ENCODE measurements at places on chromosomes 7 and 10. TPM values are rescaled to one million over a fixed set of nuclear protein-coding genes. Genes with fewer than 3 reads are reported as not detected.

- no peak for DNase-seq
These were observed 46.1 kb downstream of the PROSER2 start for GRCh38 chr10:11869219-11869618.

- DNase-seq, result no peak
These were observed 32.3 kb downstream of the CAV1 start for GRCh38 chr7:116557066-116557585.

GRCh38 chr7:904847-905246, 28.5 kb downstream of the GET4 start:
- DNase-seq, result no peak

DNA sequence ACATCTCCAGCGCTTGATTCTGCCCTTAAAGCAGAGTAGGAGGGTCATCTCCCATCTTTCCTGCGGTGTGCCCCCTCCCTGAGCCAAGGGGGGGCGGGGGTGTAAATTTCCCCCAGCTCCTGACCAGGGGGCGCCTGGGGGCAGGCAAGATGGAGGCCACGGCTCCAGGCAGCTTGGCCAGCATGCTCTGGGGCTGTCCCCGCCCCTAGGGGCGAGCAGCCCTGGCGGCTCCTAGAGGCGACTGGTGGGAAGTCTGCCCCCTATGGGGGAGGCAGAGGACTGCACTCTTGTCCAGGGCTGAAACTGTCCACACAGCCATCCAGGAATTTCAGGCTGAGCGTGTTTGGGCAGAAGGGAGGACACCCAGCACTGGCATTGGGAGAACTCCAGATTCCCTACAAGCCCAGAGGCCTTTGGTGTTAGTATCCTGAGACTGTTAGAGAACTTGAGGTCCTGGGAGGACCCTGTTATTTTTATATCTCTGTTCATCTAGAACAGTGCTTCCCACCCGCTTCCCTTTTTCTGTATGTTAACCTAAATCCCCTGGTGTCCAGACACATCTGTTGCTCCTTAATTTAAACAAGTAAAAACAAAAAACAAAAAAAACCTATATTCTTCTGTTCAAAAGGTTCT, 4.6 kb downstream of the STRA8 start:
- no peak for DNase-seq

DNA sequence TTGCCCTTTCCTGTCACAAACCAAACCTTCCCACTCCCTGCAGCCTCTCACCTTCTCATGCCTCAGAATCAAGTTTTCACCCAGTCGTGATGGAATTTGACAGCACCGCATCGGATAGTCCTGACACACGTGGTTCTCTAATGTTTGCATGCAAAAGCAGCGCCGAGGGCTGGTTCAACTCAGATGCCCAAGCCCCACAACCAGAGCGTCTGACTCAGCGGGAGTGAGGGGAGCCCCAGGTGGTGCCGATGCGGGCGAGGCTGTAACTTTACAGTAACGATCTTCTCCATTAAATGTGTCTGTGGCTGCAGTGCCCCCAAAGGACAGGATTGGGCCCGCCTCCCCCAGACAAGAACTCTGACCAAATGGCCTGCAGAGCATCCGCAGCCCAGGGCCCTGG, 284.5 kb downstream of the CELF2 start:
- DNase-seq, result no peak

GRCh38 chr10:77248104-77248790, 389.4 kb downstream of the KCNMA1 start:
- no peak for DNase-seq

DNA sequence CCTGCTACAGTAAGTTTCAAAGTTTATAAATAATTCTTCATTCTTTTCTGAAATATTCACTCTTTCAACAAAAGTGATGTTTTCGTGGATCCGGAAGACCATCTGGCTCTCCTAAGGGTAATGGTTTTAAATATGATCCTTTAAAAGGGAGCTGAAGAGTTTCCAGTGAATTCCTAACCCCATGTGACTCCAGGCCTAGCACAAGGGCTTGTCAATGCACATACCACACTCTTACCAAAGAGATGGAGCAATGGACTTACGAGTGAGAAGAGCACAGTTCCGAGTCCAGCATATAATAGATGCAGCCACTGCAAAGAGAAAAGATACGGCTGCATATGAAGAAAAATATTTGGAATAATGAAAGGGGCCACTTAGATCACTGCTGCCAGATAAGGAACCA, 32.1 kb upstream of the GATAD1 start:
- no peak for DNase-seq

DNA sequence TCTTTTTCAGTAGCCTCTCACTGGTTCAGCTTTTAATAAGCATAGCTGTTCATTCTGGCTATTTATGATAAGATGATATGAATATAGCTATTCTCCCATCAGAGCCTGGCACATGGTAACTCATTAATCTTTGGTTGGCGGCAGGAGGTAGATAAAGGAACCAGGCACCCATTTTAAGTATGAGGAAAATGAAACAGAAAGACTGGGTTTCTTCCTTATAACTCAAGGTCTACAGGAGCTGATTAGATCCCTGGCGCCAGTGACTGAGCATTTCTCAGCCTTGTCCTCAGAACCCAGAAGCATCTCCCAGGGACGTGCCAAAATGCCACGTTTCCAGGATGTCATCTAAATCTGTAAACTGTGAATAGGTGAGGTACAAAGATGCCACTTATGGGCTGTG, 141.9 kb downstream of the TCF7L2 start:
- no peak for DNase-seq

DNA sequence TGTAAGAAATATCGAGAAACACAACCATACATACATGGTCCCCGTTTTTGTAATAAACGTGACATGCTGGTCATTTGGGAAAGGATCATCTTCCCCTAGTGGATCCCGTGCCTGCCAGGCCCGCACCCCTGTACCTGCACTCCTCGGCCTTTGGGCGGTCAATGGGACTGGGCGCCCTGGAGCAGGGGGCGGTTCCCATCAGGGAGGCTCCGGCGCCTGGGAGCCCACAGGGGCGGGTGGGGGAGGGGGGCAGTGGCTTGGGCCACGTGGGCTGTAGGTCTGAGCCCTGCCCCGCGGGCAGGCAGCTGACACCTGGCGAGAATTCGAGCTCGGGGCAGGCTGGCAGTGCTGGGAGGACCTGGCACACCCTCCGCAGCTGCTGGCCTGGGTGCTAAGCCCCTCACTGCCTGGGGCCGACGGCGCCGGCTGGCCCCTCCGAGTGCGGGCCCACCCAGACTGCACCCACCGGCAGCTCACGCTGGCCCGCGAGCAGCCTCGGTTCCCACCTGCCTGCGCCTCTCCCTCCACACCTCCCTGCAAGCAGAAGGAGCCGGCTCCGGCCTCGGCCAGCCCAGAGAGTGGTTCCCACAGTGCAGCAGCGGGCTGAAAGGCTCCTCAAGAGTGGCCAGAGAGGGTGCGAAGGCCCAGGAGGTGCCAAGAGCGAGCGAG, 361.6 kb upstream of the GRM3 start:
- DNase-seq, result no peak

GRCh38 chr10:108422286-108422685, 1257.8 kb upstream of the SORCS1 start:
- DNase-seq, result no peak

DNA sequence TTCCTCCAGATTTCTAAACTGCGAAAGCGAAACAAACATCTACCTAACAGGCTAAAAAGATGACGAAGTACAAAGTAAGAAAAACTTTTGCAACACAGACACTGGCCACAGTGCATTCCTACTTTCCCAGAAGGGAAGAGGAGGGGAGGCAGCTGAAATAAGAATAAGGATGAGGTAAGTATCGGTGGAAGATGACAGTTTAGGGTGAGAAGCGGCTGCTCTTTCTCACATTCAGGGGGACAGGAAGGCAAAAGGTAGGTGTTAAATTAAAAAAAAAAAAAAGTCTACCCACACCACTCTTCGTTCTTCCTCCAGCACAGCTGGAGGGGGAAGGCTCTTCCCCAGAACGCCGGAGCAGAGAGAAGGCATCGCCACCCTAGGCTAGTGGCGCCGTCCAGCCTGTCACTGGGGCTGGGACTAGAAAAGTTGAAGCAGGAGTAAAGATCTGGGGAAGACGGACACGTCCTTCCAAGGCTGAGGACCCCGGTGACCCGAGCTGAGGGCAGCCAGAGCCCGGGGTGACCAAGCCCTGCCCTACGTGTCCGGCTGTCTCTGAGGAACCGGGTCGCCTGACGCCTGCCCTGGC, 846 bp downstream of the DNAJC1 start:
- no peak for DNase-seq

DNA sequence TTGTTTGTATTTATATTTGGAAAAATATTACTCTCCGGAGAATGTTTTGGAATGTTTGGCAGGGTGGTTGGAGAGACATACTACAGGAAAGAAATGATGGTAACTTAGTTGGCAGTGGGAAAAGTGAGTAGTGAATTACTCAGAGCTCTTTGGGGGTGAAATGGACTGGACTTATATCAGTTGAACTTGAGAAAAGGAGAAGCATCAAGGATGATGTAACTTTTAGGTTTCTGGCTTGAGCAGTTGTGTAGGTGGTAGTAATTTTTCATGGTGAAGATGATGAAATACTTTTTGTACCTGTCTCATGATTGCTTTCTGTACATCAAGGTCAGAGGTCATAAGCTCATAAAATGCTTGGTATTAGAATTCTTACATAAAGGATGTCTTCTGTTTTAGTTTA, 617.2 kb downstream of the AUTS2 start:
- no peak for DNase-seq

DNA sequence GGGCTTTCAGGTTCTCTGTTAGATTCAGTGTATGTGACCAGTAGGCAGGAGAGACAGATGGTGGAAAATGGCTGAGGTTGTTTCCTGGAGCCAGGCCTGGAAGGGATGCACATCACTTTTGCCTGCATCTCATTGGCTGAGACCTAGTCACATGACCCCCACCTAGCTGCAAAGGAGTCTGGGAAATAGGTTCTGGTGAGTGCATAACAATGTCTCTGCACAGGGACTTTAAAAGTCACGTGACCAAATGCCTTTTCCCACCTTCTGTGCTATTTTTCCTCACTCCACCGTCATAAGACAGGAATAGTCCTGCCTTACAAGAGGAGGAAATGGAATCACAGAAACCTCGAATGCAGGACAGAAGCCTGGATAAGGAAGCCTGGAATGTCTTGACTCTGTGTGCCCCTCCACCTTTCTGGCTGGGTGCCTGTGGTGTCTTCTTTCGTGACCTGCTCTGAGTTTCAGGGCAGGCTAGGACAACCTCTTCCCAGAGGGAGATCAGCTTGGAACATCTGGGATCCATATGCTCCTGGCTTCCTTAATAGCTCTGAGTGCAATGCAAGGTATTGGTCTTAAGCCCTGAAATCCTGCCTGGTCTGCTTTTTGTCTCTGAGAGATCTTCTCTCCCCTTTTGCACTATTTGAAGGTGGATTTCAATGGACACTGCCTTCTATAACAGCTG, 139.9 kb upstream of the ZNF438 start:
- no peak for DNase-seq

- no peak for DNase-seq
These were observed 32.5 kb downstream of the C10orf105 start for GRCh38 chr10:71687077-71687476.

- DNase-seq, result no peak
These were observed 12.5 kb upstream of the SRGN start for GRCh38 chr10:69075431-69075830.

DNA sequence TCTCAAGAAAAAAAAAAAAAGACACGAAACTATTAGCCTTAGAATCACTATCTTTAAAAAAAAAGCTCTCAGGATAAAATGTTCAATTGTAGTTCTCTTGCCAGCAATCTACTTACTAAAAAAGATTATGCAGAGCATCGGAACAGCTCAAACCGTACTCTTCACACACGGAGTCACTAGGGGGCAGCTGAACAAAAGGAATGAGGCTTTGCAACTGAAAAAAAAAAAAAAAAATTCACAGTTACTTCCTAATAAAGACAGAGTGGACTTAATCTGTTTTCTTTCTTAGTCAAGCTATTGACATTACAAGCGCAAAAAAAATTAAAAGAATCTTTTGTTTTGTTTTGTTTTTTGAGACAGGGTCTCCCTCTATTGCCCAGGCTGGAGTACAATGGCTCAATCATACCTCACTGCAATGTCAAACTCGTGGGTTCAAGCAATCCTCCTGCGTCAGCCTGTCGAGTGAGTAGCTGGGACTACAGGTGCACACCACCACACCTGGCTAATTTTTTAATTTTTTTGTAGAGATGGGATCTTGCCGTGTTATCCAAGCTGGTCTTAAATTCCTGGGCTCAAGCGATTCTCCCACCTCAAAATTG, 11.5 kb downstream of the PMS2 start:
- DNase-seq, result peak; percentile 53

DNA sequence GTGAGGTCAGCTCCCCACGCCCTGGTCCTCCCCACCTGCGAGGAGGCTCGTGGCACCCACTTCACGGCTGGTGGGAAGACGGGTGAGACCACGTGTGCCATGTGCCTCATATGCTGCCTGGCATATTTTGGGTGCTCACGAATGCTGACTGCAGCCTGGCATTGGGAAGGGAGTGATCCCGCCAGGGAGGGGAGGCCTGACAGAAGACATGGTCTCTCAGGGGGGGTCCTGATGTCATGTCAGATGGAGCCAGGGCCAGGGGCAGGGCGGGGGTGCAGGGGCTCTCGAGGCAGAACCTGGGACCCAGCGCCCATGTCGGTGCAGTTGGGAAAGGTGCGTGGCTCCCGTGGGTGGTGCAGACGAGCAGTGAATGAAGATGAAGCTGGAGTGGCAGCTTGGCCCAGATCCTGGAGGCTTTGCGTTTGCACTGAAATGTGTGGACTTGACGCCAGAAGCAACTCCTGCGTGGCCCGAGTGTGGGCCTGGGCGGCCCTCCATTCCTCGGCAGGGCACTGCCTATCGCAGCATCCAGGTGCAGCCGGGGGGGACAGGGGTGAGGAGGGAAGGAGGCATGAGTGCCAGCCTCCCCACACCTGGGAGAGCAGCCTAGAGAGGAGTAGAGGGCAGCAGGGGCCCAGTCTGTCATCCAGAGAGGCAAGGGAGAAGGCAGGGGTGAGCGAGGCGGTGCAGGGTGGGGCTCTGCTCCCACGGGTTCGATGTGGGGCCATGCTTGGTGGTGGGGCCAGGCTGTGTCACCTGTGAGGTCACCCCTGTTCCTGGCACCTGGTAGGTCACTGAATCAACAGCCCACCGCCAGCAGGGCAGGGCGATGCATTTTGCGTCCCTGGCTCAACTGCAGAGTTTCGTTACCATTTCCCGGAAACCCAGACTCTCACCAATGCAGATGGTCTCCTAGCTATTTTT, 385.6 kb downstream of the DNAJB6 start:
- DNase-seq, result no peak

GRCh38 chr10:59901470-59901869, 4.9 kb downstream of the CCDC6 start:
- DNase-seq, result no peak

DNA sequence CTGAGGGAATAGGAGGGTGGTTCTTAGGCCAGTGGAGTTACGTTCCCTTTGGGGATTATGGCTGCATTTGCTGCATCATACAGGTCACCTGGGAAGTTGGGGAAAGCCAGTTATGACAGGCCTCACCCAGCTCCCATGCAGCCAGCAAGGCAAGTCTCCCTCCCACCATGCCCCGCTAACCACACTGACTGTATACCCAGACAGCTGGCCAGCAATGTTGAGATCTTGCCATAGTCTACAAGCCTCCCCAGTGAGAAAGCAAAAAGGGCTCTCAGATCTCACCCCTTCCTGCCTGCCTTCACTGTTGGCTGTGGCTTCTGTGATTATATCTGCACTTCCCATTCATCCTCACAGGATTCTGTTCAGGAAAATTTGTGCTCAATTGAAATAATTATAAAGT, 133.3 kb upstream of the HGF start:
- no peak for DNase-seq

GRCh38 chr7:123580406-123581161, 21.0 kb upstream of the ASB15 start:
- no peak for DNase-seq

The PURB gene
- total RNA-seq, result 36.7 TPM

The SLC26A5 gene
- total RNA-seq, result not detected

The ECHDC3 gene
- 1.6 TPM for total RNA-seq

The OPN4 gene
- not detected for total RNA-seq

The NPY gene
- 41.2 TPM for total RNA-seq

The TEX47 gene
- total RNA-seq, result not detected

The OR13A1 gene
- under 0.01 TPM for total RNA-seq

The SFTPD gene
- 0.41 TPM for total RNA-seq

The CASP7 gene
- 2.0 TPM for total RNA-seq

Measured in frontal cortex (tissue), 4 donors.